ENCODE measurements at places on chromosomes 5 and 9.

- no peak for DNase-seq
Observed at GRCh38 chr9:121133104-121133816, 58.5 kb downstream of the CNTRL start.

DNA sequence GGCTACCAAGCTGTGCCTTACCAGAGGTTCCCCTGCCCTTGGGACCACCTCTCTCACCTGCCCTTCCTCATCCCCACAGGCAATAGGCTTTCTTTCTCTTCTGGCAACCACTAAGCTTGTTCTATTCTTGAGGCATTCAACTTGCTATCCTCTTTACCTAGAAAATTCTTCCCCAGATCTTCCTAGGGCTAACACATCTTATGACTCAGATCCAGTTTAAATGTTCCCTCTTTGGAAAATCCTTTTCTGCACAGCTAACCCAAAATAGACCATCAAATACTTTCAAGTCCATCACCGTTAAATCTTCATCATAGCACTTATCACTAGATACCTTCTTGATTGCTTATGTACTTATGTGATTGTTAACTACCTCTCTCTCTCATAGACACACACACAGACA, 93.7 kb downstream of the ENC1 start:
- DNase-seq, result no peak

GRCh38 chr5:173679909-173680630, 63.6 kb upstream of the BOD1 start:
- DNase-seq, result no peak

DNA sequence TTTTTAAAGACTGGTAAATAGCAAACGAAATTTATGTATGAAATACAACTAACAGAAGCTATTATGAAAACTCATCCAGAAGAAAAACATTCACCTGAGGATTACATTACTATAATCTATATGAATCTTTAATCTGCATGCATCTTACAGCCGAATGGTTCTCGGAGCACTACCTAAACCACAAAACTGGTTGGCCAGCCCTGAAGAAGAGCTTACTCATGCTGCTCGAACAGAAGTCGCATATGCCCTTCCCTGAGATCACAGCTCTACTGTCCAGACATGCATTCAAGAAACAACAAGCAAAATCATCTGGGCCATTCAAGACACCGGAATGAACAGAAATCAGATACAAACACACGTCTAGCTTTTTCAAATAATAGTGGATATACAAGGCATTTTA, 931.0 kb upstream of the DMAC1 start:
- no peak for DNase-seq

DNA sequence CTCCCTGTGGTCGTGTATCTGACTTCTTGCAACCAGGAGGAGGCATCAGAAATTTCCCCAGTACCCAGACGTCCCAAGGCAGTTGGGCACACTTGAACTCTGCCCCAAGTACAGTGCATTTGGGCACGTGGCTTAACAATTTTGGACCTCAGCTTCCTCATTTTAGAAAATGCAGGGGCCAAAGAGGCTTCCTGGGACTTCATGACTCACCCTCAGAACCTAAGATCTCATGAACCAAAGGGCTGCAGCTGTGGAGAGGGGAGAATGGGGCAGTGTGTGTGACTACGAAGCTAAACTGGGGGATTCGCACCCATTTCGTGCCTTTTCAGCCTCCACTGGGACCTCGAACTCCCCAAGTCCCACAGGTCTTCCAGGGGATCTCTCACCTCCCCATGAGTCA, 59.2 kb downstream of the SYK start:
- DNase-seq, result no peak

- peak; percentile 95 for DNase-seq
Observed at GRCh38 chr9:70484232-70485130, 70.0 kb upstream of the KLF9 start.

DNA sequence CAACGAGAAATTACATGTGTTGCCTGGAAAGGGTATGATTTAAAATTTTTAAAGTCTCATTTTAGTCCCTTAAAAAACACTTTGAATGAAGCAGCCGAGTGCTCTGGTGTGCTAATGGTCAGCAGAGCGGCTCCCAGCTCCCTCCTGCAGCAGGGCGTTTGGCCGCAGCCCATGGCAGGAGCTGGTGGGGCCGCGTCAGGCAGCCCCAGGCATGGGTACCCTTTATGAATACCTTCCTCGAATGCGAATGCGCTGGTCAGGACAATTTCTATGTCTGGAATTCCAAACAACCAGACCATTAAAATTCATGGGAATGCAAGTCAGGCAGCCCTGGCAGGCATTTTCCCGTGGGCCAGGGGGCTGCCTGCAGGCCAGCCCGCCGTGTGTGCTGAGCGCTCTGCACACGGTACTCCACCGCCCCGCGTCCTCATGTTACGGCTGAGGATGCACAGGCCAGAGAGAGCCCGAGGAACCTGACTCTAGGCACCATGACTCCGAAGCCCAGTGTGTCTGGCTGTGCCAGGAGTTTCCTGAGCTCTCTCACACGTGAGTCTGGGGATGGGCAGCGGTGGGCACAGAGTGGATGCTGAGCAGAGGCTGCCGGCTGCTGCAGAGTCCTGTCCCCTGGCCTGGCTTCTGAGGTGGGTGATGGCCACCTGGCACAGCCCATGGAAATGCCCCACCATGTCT, 123.7 kb downstream of the WNK2 start:
- no peak for DNase-seq

DNA sequence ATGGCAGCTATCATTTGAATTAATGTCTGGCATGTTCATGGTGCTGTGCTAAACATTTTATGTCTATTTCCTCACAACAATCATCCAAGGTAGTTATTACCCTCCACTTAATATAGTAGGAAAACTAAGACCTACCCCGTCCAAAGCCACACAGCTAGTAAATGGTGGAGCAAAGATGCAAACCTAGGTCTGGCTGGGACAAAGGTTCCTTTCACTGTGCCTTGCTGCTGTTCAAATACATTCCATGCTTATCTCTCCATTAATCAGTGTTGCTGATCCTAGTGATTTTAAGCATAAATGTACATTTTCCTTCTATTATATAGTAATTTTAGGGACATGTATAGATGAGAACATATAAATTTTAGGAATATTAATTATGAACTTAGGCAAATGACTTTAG, 38.7 kb downstream of the CCDC125 start:
- no peak for DNase-seq

DNA sequence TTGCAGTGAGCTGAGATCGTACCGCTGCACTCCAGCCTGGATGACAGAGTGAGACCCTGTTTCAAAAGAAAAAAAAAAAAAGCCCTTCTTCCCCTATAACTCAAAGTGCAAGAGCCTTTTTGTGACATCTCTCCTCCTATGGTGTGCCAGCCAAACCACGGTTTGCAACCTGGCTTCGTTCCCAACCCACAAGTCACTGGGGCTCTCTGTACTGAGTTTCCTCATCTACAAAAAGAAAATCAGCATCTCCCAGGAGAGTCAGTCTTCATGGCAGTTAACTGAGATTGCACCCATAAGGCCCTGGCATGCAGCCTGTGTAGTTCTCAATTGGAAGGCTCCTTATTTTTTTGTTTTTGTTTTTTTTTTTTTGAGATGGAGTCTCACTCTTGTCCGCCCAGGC, 14.8 kb downstream of the ODF2 start:
- peak; percentile 73 for DNase-seq

DNA sequence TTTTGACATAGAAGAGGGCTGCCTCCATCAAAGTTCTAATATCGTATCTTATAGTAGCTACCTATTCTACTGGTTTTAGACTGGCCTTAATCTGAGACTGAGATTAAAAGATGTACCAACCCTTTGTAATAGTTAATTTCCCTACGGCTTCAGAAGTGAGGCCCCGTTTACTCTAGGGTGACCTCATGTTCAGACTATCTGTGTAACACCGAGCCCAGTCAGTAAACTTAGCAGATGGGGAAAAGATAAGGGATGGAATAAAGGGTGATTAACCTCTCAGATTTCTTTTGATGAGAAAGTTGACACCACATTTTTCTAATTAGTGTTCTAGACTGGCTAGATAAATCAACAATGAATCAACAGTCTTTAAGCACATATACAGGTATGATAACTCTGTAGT, 283.1 kb downstream of the KCTD16 start:
- no peak for DNase-seq

- DNase-seq, result no peak
Observed at GRCh38 chr5:178247481-178248456, 15.2 kb upstream of the PHYKPL start.

DNA sequence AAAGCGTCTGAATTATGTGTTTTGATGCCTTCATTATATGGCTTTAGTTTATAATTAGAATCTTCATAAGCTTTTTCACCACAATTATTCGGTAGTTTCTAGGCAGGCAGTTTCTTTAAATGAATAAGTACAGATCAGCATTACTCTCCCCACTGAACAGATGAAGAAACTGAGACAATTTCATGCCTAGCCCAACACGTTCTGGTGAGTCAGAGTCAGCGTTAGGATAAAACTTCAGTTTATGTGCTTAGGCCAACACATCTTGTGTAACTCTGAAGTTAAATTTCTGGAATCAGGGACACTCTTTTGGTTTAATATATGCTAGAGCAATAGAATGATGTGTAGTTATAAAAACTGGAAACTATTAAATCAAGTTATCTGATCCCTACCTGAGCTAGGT, 186.7 kb upstream of the ELL2 start:
- DNase-seq, result no peak

DNA sequence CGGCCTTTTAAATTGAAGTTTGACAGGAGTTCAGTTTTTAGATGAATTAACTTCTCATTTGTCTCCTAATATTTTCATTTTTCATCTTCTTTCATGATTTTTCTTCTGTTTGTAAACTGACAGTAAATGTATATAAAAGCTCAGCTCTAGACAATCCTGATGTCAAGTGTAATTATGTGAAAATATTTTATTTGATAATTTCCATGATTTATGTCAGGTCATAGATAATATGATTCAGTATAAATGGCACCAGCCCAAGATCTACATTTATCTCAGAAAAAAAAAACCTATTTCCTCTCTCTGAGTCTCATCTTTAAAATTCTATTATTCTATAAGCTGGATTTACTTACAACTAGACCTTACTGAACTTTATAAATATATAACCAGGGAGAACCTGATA, 115.7 kb downstream of the MUSK start:
- no peak for DNase-seq

- no peak for DNase-seq
Observed at GRCh38 chr9:121207371-121207940, 5.8 kb upstream of the RAB14 start.

Data from fibroblast of pulmonary artery (primary cell).